Right atrium auricular region (tissue), 2 donors: ENCODE measurements at places on chromosomes 11 and 22. TPM values are rescaled to one million over a fixed set of nuclear protein-coding genes. Genes with fewer than 3 reads are reported as not detected.

DNA sequence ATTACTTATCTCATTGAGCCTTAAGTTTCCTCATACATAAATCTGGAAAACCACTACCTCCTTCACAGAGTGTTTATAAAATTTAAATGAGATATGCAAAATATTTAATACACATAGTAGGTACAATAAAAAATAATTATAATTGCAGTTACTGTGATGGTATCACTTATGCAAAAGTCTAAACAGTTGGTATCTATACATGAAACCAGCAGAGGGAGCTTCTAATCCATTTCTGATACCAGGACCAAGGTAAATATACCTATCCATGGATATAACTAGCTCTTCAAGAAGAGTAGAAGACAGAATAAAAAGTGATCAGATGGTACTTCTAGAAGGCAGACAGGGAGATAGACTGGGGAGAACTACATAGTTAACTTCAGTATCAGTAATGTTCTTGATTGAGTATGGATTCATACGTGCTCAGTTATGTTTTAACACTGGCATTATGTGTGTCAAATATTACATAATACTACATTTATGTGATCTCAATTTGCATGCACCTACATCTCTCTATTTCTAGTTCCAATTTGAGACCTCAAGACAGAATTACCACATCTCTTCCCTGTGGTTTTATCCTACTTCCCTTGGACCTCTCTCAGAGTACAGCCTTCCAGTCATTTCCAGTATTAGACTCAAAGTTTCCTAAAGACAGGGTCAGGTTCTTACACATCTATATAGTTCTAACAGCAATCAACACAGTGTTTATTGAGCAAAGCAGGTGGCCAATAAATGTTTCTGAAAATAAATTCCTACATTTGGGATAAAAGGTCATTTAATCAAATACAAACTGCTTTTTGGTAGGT, 13.7 kb upstream of the TSG101 start:
- DNase-seq, result no peak

- no peak for DNase-seq
Observed at GRCh38 chr11:36948460-36949127, 350.6 kb upstream of the RAG2 start.

GRCh38 chr11:121452609-121453150, at the start of gene SORL1-AS1:
SORL1-AS1 (minus strand) TSS chr11:121452967.
- DNase-seq, result no peak

GRCh38 chr11:121449123-121449522, 3.0 kb upstream of the SORL1 start:
- DNase-seq, result no peak

- no peak for DNase-seq
Observed at GRCh38 chr11:78158987-78159652, 19.7 kb upstream of the ALG8 start.

DNA sequence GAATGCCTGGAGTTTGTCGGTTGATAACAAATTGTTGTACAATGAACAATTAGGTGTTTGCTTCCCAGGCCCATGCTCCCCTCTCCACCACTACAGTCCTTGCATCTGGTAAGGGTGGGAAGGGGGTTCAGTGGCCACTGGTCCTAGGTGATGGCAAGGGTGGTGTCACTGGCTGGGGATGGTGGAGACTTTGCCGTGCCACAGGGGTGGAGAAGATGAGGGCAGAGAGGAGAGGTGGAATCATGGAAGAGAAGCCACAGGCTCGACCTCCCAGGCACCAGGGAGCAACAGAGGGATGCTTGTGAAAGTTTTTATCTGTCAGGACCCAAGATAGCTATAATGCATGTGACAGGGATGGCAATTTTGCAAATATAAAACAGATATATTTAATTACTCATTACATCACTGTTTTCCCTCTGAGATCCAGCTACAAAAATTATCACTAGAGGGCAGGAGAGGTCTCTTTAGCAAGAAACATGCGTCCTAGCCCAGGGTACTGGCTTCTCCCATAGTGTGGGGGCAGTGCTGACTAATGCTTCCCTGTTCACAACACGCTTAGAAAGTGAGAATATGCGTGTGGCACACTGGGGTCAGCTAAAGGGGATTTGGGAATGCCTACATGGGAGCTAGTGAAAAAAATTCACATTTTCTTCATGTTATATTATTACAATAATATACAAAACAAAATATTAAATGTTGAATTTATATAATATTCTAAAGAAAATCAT, 49.0 kb upstream of the AMPD3 start:
- peak; percentile 80 for DNase-seq

DNA sequence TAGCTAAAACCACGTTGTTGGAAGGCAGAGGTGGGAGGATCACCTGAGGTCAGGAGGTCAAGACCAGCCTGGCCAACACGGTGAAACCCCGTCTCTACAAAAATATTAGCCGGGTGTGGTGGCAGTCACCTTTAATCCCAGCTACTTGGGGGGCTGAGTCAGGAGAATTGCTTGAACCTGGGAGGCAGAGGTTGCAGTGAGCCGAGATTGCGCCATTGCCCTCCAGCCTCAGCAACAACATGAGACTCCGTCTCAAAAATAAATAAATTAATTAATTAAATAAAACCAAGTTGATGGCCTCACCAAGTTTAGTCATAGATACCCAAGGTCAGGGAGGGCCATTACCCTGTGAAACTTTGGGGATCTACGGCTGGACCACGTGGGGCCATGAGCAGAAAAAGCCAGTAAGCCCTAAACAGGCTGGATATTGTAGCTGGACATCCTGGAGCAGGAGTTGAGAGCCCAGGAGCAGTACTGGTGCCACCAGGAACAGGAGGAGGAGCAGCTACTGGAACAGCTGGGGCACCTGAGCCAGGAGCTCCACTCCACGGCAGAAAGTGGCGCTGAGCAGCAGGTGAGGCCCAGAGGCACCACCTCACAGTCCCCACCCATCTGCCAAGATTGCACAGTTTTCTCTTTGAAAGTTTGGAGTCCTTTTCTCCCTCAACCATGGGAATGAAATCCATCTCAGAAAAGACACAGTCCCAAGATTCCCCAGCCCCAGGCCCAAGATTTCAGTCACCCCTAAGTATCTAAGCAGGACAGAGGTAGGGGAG, 50.5 kb downstream of the BTG4 start:
- no peak for DNase-seq

GRCh38 chr11:1479006-1479677, 7.4 kb downstream of the MOB2 start:
- DNase-seq, result no peak

Gene PKDREJ
- total RNA-seq, result 0.07 TPM

Gene PLAAT2
- total RNA-seq, result not detected

Gene ASPHD2
- total RNA-seq, result 0.11 TPM

Gene OR6A2
- not detected for total RNA-seq

Gene HEPACAM
- not detected for total RNA-seq
